NCI-H1092 (cell line): ENCODE measurements at places on chromosomes 2 and 18.

- no peak for DNase-seq
Measured at GRCh38 chr2:126513033-126513432, 142.9 kb upstream of the GYPC start.

- no peak for DNase-seq
Measured at GRCh38 chr2:174059178-174059883, 94.2 kb upstream of the SP3 start.

- no peak for DNase-seq
Measured at GRCh38 chr2:116718451-116718850, 1096.0 kb upstream of the DDX18 start.

DNA sequence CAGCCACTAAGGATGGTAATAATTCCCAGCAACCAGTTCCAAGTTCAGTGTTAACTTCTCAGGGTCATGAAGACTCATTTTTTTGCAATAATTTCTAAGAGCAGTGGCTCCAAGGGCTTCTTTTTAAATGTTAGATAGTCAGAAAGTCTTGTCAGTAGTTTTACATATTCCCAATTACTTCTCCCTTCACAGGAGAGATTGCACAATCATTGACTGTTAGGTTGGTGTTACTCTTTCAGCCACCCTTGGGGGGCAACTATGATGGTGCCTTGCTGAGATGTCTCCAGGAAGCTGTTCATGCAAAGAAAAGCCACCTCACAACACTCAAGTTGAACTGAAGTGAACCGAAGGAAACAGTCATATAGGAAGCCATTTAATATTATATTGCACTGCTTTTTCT, 127.9 kb upstream of the DOCK10 start:
- DNase-seq = no peak

- DNase-seq = no peak
Measured at GRCh38 chr2:170950221-170950761, 21.2 kb downstream of the GORASP2 start.

DNA sequence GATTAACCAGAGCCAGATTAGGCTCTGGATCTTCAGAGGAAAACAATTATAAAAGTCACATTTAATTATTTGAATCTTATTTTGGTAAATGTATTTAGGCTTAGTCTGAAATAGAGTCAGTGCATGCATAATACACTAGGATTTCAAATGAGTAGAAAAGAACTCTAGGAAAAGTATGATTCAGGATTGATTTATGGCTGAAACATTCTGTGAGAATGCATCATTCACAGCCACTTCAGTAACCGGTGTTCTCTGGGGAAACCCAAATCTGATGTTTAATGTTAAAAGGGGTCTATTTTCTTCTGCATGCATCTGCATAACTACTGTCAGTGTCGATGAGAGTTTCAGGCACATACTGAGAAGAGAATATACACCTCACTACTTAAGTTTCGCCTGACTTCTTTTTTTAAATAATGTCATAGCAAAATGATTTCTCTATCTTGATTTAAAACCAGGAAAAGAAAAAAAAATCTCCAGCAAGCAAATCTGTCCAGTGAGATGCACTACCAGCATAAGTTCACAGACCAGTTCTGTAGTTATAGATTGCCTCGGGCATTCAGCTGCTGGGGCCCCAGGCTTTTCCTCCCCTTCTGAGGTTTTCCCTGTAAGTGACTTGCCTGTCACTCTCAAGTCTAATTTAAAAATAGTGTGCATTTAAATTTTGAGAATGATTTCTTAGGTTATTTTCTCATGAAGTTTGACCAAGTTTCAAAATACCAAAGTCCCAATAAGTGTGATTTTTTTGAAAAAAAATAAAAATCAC, 501.5 kb downstream of the NR4A2 start:
- DNase-seq = no peak

GRCh38 chr18:57943723-57944122, 100.3 kb upstream of the NEDD4L start:
- no peak for DNase-seq

- DNase-seq = no peak
Measured at GRCh38 chr2:191363267-191363666, 118.1 kb downstream of the MYO1B start.

DNA sequence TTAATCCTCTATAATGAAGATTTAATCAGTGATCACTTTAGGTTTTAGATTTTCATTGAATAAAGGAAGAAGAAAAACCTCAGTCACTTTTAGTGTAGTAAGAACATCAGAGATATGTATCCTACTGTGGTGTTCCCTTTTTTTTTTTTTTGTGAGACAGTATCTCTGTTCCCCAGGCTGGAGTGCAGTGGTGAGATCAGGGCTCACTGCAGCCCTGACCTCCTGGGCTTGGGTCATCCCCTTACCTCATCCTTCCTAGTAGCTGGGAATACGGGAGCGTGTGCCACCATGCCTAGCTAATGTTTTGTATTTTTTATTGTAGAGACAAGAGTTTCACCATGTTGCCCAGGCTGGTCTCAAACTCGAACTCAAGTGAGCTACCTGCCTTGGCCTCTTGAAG, 5.1 kb downstream of the SLC39A10 start:
- no peak for DNase-seq

DNA sequence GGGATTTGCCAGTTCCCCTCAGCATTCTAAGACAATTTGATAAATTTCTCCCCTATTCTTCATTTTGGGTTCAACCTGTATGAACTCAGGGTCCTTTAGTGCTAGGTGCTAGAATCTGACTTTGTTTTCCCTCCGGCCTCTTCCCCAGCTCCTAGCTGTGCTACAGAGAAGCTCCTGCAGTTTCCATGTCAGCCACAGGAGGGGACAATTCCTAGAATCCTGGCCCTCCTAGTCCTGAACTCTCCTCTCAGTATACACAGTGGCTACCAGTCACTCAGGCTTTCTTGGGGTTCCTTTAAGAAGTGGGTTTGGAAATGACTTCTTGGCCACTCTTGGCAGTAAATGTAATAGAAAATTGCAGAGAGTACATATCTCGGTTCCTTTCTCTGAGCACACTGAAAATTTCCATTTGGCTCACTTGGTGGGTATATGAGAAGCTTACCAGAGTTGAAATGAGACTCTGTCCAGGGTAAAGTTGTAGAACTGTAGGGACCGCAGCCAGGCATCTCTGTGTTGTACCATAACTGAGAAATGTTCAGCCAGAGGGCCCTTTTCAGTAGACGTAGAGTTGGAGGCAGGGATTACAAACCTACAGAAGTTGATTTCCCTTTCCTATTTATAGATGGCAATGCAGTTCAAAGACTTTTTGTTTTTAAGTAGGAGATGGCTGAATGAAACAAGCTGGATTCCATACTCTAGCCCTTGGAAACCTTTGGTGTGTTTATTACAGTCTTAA, 5.0 kb upstream of the CHST10 start:
- DNase-seq = no peak

DNA sequence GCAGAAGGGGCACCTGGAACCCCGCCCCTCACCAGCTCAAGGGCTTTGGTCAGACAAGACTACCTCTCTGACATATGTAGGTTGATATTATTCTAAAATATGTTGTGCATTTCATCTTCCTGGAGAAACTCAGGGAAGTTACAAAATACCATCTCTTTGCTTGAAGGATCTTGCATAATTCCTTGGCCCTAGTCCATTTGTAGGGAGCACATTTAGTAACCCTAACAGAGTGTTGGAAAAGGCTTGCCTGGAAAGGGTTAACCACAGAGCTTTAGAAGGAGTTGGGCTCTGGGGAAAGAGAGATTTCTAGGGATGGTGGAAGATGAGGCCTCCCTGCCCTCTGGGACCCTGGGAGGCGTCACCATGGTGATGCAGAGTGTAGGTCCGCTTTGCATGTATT, 143.0 kb upstream of the SLC1A4 start:
- no peak for DNase-seq

GRCh38 chr2:74602586-74603281, 45.4 kb downstream of the M1AP start:
- no peak for DNase-seq

- DNase-seq = no peak
Measured at GRCh38 chr2:210895132-210895531, 338.7 kb downstream of the CPS1 start.

DNA sequence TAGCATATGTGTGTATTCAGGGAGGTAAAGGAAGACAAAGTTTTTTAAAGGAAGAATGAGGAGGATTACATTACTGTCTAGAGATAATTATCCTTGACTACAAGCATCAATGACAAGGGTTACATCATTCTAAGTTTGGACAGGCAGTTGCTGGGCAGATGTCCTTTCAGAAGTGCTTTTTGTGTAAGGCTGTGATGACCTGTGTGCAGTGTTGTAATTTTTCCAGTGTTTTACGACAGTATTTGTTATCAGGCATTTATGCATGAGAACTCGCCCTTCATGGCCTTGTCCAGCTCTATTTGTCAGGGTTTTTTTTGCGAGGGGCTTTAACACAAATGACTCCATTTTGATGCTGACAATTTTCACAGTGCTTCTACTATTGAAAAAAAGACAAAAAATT, 658.3 kb upstream of the NXPH2 start:
- DNase-seq = no peak

DNA sequence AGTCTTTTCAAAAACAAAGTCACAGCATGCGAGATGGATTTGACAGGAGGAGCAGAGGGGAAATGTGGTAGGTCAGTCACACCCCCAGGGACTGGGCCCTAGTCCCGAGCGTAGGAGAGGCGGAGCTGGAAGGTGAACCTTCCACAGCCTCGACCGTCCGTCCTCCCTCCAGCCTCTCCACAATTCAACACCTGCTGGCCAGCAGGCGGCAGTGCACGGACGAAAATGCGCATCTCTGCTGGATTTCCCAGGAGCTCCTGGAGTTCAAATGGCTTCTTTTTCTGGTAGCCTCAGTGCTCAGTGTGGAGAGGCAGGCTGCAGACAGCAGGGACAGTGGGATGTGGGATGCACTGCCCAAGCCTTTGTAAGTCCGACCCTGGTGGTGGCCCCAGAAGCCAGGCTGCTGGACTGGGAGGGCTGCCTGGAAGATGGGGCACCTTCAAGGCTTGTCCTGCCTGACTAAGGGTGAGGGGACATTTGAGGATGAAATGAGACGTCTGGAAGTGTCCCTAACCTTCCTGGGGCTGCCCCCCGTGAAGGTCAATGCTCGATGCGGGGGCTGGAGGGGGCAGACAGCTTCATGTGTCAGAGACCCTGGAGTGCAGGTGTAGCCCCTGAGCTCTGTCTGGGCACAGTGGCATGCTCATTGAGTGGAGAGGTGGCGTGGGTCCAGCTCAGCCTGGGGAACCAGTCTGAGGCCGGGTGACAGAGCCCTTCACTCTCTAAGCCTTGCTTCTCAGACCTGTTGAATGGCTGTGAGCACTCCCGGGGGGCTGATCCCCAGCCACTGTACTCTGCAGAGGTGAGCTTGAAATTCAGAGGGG, 189.5 kb downstream of the TFCP2L1 start:
- DNase-seq = peak; percentile 51

- DNase-seq = no peak
Measured at GRCh38 chr2:157631861-157632260, 3.2 kb upstream of the ACVR1C start.

DNA sequence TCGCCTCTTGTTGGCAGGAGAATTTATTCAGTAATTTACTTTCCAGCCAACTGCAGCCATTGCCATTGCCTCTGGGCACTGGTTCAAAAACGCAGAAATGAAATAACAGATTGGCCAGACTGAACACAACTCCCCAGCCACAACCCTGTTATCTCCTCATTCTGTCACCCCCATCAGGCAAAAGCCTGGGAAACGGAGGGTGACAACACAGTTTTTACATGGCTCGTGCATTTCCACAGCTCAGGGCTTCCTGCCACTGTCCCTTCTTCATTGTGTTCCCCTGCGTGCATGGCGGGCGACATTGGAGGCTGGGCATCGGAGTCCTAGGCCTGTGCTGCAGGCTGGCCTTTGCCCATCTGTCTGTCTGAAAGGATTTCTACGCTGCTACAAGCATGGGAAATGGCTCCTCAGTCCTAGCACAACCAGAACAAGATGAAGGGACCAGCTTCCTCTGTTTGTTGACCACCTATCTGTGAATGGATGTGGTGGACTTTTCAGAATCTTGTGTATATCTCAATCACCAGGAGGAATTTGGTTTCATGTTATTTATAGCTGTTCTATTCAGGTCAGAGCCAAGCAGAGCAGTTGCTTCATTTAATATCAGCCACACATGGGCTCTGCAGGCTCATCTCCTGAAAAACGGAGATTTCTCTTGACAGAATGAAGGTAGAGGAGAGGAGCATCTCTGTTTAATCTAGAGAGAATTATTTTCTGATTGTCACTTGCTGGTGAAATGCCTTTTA, 107.0 kb downstream of the MGAT5 start:
- peak; percentile 60 for DNase-seq

- DNase-seq = no peak
Measured at GRCh38 chr2:207813221-207813916, 43.7 kb upstream of the FZD5 start.

DNA sequence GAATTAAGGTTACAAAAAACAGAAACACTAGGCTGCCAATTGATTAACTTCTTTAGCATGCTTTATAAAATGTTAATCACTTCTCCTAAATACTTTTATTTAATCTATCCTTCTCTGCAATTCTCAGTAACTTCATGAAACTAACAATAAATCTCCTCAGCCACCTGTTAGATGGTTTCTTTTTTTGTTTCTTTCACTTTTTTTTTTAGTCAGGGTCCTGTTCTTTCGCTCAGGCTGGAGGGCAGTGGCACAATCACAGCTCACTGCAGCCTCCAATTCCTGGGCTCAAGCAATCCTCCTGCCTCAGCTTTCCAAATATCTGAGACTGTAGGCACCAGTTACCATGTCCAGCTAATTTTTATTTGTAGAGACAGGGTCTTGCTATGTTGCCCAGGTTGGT, 213.4 kb upstream of the STK17B start:
- no peak for DNase-seq

GRCh38 chr2:96225016-96225533, 16.4 kb upstream of the STARD7 start:
- no peak for DNase-seq

DNA sequence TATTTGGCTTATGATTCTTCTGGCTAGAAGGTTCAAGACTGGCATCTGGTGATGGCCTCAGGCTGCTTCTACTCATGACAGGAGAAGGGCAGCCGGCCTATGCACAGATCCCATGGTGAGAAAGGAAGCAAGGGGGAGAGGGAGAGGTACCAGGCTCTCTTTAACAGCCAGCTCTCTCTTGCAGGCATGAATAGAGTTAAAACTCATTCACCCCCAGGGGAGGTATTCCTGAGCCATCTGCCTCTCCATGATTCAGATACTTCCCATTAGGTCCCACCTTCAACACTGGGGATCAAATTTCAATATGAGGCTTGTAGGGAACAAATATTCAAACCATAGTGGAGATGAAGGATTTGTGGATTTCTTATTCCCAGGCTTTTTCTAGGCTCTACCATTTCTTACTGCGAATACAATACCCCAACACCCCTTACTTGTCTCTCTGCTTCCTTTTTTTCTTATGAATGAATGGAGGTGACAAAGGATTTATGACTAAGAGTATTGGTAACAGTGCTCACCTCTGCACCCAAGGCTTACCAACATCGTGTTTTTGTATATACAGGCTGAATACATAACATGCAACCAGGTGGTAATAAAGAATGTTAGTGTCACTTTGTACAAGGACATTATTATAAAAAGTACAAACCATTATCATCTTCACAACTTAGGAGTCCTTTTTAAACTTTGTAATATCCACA, 454.6 kb upstream of the TRIB2 start:
- DNase-seq = no peak

DNA sequence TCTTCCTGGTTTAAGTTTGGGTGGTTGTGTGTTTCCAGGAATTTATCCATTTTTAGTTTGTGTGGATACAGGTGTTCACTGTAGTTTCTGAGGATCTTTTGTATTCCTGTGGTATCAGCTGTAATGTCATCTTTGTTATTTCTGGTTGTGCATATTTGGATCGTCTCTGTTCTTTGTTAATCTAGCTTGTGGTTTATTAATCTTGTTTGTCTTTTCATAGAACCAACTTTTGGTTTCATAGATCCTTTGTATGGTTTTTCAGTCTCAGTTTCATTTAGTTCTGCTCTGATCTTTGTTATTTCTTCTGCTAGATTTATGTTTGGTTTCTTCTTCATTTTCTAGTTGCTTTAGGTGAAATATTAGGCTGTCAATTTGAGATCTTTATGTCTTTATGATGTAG, 202.4 kb upstream of the ZSWIM2 start:
- DNase-seq = no peak
